ENCODE measurements at places on chromosomes 5 and 9.

DNA sequence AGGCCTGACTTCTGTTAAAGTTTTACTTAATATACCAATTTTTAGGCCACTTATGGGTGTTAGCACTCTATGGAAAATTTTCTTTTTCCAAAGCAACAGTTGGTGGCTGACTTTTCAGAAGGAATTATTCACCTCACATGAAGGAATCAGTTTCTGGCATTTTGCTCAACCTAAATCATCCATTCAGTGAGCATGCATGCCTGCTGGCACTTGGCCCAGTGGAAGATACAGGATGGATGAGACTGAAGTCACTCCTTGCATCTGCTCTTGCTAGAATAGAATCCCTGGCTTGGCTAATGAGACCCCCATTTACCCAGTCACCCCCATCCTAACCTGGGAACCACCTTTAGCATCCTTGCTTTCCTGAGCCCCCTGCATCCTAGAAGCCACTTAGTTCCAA is 131.7 kb downstream of the WDR41 start:
- no peak for DNase-seq

DNA sequence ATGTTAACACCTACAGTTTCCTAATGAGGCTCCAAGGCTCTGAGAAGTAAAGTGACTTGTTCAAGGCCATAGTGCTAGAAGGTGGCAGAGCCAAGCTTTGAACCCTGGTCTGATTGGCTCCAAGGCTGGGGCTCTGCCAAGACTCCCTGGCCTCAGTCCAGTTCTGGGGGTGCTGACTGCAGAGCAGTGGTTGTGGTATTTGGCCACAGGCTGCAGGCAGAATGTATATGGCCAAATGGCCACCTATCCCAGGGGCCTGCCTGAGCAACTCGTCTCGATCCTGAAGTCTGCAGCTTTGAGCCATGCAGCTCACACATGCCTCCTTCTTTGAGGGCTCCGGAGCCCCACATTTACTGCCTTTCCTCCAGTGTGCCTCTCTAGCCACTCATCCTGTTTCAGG is 9.7 kb upstream of the NEK6 start:
- DNase-seq, result no peak

- no peak for DNase-seq
These were observed 141.1 kb upstream of the RAD23B start for GRCh38 chr9:107141967-107142366.

GRCh38 chr9:37923118-37923795 is 19.3 kb upstream of the SLC25A51 start:
- no peak for DNase-seq

- DNase-seq, result no peak
These were observed 281.9 kb downstream of the NSG2 start for GRCh38 chr5:174327317-174327864.

DNA sequence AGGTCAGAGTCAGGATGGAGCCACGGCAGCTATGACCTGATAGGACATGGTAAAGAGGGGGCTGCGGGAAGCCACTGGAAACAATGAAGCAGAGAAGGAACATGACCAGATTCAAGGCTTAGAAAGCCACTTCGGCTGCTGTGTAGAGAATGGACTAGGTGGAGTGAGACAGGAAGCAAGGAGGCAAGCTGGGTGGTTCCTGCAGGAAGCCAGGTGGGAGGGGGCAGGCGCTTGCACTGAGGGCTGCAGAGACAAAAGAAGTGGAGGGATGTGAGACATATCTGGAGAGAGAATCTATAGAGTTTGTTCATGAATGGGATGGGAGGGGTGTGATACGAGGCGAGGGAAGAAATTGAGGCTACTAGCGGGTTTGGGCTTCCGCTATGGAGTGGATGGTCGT is 19.0 kb upstream of the N4BP3 start:
- DNase-seq, result no peak

- no peak for DNase-seq
These were observed 134.2 kb upstream of the MARCHF11 start for GRCh38 chr5:16313761-16314160.

GRCh38 chr5:30991462-30991861 is 202.0 kb upstream of the CDH6 start:
- DNase-seq, result no peak

DNA sequence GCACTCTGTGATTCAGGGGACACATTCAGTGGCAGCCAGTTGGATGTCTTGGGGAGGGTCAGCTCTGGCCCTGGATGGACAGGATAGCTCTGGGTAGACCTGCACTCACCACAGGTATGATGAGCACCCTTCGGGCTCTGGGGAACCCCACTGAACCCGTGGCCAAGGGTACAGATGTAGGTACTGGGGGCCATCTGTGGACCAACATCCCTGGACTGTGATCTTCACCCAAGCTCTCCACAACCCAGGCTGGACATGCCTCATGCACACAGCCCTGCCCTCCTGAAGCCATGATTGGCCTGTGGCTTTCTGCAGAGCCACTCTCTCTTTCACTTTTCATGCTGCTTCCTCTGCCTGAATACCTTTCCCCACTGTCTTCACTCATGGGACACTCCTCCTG is 15.6 kb upstream of the ACSL6 start:
- DNase-seq, result no peak

DNA sequence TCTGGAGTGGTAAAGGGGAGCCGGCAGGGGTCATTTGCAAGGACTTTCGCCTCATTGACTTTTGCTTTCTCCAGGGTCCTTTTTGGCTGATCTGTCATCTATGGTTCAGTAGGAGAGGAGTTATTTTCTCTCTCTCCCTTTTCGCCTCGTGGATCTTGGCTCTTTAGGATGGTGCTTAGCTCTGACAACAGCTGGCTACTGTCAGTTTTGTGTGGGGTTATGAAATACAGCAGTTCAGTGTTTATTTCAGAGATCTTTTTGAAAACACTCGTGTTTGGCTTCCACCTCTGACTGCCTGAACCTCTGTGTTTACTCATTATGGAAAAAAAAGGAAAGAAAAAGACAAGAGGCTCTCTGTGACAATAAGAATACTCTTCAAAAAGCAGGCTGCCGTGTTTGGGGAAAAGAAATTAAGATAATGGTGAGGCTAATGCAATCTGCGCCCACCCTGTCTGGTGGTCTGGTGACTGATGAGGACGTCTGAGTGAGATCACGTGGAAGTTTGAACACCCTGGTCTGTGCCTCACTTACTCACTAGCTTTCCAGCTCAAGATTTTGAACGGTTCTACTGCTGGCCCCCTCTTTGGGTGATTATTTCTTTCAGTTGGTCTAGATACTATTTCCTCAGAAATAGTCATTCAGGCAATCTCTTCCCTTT is 567.7 kb downstream of the CAAP1 start:
- no peak for DNase-seq

- no peak for DNase-seq
These were observed 205.3 kb upstream of the NFIL3 start for GRCh38 chr9:91628892-91629291.

- no peak for DNase-seq
These were observed 29.2 kb downstream of the NCS1 start for GRCh38 chr9:130201399-130201873.

DNA sequence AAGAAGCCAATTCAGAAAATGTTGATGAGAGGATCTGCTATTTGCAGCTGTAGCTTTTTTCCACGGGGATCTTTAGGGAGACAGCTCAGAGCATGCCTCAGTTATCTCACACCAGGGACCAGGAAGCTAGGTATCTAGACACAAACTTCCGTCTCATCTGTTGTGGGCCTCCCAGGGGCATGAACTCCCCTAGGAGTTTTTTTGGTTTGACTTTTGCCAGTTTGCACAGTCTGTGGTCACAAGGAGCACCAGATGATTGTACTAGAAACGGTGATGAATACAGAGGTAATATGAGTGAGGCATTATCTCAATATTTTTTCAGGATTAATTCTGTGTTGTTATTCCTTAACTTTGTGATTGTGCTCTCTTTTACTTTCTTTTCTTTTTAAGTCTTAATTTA is 533.2 kb upstream of the SEMA6A start:
- DNase-seq, result no peak

DNA sequence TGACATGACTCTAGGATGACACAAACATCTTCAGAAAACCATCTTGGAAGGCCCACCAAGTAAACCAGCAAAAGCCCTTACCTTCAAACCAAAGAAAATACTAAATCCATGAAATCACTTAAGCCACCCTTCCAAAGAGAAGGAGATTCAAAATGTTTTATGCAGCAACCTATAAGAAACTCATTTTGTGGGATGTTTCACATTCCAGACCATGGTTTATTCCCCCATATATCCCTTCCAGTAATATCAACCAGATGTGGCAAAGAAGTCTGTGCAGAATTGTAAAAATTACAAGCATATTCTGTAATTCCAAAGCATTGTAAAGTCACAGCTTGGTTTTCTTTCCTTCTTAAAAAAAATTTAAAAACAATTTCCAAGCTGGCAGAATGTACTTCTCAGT is 117.4 kb downstream of the SLIT3 start:
- no peak for DNase-seq

GRCh38 chr5:78002690-78003089 is 226.6 kb upstream of the TBCA start:
- DNase-seq, result peak; percentile 27

DNA sequence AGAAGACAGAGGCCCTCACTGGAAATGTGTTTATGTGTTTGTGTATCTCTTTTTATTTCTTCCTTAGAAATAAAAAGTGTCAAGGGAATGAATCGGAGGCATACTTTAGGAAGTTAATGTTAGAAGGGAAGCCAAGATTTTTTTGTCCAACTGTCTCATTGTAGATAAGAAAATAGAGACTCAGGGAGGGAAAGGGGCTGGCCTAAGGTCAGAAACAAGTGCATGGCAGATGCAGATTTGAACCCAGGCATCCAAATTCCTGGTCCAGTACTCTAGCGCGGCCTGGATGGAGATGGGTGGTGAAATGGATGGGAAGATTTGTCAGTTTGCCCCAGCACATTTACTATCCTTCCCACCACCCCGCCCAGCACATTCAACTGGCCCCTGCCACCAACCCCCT is 19.8 kb upstream of the TNIP1 start:
- DNase-seq, result no peak
